ENCODE measurements at places on chromosomes 11 and 22.
A peak's percentile ranks its signal among the peaks of the same experiment; 100 is the strongest.

DNA sequence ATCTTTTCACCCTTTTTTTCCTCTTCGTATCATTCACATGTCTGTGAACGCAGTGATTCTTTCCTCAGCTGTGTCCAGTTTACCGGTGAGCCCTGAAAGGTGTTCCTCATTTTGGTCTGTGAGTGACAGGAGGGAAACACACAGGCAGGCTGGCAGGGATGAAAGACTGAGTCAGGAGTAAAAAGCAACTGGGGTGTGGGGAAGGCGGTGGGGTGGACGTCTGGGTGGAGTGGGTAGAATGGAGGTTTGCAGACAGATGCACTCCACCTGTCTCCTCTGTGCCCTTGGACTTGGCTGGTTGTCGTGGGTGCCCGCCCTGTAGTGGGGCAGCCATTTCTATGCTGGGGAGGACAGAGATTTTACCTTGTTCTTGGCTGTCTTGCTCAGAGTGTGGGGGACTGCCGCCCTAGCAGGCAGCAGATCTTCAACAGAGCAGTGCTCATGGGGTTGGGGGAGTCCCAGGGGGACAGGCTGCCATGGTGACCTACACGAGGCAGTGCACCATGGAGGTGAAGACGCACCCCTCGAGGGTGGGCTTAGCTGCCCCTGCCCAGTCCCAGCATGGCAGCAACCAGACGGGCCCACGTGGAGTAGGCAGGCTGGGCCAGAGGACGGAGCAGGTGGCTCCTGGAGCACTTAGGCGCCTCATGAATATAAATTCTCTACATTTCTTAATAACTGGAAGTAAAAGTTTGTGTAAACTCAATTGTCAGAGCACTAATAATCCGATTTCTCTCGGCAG lies 603.7 kb downstream of the TBC1D22A start:
- DNase-seq: no peak

DNA sequence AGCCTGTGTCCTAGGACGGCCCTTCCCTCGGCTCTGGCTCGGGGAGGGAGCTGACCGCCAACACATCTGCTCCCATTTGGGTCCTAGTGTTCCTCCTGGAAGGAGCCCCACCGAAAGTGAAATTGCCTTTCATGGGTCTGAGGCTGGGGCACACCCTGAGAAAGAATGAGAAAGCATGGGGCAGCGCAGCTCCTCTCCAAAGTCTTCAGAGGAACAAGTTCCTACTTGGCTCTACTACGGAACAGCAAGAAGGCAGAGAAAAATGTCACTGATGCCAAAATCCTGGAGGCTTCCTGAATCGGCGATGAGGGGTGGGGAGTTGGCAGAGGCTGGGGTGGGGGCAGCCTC lies 41.5 kb upstream of the MYEOV start:
- DNase-seq: no peak

- DNase-seq: no peak
These were observed 504.4 kb downstream of the MN1 start for GRCh38 chr22:27297125-27297524.

DNA sequence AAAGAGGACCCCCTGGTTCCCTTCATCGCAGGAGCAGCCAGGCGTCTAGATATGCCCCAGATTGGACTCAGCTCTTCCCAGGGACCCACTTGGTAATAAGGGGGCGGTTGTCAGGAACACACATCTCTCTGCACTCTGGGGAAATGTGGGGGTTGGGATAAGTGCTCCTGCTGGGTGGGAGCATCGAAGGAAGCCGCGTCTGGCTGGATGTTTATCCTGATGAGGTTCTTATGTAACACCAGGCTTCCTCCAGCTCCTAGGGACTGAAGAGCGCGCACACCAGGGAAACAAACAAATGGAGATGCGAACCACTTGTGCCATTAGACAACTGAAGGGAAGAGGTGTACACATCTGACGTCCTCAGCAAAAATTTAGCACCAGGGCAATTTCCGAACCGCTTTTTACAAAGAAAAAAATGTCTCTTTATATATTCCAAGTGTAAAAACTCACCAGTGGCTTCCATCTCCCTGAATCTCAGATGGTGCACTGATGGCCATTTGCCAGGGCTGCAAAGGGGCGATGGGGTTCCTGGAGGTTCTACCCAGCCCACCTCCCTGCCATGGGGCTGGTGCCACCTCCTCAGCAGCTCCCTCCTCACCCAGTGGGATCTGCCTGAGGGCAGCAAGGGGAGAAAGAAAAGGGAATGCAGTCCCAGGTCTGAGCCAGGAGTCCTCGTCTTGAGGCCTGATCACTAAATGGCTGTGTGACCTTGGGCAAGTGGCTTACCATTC lies 89.4 kb downstream of the PKNOX2 start:
- no peak for DNase-seq

DNA sequence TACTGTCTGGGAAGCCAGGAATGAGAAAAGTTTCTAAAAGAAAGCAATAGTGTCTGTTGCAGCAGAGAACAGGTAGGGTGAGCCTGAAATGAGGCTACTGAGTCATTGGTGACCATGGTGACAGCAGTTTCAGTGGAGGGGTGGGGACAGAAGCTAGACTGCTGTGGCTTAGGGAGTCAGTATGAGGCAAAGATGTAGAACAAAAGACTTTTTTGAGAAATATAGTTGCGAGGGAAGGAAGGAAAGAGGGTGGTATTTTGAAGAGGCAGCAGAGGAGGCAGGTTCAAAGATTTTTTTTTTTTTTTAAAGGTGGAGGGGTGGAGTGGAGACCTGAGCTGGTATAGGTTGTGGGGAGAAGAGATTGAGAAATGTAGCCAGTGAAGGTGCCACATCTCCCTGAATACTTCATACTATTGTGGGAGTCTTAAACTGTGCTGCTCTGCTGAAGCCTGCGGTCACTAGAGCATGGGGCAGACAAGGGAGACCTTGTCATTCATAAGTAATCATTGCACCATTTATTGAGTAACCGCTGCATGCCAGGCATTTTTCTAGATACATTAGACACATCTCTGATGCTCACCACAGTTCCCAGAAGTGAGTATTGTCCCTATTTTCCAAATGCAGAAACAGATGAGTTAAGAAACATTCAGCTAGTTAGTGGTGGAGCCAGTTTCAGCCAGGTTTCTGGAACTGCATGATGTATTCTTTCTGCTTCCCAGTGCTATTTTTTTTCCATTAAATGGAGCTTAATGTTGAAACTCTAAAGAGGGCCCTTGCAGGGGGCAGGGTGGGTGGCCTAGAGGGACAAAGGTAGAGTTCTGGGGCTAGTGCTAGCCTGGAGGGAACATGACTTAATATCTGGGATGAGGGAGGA lies 49.9 kb downstream of the STIM1 start:
- DNase-seq: peak; percentile 38

GRCh38 chr11:131982154-131982553 lies 611.7 kb downstream of the NTM start:
- no peak for DNase-seq

DNA sequence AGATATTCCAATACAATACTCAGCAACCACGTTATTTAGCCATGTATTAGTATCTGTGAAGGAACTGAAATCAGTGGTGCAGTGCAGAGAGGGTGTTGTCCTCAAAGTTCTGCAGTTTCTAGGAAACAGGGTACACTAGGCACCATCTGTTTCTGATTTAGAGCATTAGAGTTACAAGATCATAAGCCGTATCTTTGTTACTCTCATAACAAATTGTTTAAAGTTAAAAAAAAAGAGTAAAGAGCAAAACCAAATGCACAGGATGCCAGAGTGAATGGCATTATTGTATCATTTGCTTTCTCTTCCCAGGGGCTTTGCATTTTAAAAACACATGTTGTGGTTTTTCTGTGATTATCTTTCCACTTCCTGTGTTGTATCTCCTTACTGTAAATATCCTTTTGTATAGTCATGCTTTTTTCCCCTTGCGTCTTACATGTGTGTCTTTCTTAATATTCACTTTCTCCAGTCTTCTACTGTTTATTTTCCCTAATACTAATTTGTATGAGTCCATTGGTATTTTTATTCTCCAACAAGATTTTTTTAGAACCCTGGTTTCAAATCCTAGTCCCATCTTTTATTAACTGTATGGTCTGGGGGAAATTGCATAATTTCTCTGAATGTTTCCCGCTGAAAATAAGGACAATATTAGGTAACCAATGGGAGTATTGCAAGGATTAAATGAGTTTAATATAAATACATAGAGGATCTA lies 15.2 kb upstream of the NUP160 start:
- peak; percentile 38 for DNase-seq

DNA sequence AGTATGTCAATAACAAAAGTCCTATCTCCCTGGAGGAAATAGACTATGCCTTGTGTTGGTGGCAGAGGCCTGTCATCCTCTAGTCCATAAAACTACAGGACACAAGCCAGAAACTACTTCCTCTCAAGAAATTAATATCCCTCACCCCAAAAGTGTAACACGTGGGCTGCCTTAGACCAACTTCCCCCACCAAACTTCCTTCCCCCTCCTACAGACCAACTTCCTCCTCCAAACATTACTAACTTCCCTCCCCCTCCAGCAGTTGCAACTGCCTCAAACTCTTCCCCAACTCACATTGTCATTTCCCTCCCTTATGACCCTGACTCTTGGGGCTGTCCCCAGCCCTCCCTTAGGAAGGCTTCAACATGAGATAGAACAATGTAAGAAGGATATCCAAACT lies 6.3 kb downstream of the OR52K2 start:
- no peak for DNase-seq

DNA sequence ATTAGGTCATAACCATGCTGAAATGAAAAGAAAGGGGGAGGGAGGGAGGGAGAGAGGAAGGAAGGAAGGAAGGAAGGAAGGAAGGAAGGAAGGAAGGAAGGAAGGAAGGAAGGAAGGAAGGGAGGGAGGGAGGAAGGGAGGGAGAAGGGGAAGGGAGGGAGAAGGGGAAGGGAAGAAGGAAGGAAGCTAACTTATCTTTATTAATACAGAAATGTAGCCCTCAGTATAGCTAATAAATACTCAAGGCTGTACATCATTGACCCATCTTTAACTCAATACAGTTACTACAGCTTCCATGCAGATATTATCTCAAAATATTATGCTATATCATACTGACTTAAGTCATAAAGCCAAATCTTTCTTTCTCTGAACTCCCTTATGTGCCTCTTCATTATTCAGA lies 17.4 kb upstream of the SOX6 start:
- DNase-seq: no peak

GRCh38 chr11:120126620-120127019 lies 11.3 kb downstream of the TRIM29 start:
- no peak for DNase-seq

GRCh38 chr11:118263695-118264568 lies at the start of gene MPZL2:
MPZL2 (minus strand) TSS chr11:118264297; CDS start chr11:118264153, 144 bp downstream.
- no peak for DNase-seq
